Psoas muscle (tissue), 8 donors: ENCODE measurements at places on chromosomes 3 and 15.
A peak's percentile ranks its signal among the peaks of the same experiment; 100 is the strongest.

DNA sequence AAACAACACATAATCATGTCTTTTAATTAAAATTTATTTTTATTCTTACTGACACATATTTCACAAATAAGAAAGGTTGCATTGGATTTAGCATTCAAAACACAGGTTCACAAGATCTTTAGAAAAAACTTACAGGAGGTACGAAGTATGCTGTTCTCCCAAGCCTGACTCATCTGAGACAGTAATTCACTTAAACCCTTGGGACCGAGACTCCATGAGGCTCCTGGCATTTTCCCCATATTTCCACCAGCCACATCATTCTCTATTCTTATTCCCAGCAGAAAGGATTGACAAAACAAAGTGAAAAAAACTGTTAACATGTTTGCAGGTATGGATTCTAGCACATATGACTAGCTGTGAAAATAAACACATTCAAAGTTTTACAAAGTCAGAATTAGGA, 52.6 kb downstream of the CNTN3 start:
- DNase-seq = no peak

DNA sequence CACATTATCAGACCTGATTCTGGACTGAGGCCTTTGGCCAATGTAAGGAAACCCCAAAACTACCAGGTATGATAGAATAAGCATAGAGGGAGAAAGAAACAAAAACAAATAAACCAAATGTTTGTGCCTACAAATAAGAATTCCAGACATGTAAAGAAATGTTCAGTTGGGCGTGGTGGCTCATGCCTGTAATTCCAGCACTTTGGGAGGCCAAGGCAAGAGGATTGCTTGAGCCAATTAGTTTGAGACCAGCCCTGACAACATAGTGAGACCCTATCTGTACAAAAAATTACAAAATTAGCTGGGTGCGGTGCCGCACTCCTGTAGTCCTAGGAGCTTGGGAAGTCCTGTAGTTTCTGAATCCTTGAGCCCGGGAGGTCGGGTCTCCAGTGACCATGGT, 13.0 kb downstream of the TMEM202 start:
- no peak for DNase-seq

DNA sequence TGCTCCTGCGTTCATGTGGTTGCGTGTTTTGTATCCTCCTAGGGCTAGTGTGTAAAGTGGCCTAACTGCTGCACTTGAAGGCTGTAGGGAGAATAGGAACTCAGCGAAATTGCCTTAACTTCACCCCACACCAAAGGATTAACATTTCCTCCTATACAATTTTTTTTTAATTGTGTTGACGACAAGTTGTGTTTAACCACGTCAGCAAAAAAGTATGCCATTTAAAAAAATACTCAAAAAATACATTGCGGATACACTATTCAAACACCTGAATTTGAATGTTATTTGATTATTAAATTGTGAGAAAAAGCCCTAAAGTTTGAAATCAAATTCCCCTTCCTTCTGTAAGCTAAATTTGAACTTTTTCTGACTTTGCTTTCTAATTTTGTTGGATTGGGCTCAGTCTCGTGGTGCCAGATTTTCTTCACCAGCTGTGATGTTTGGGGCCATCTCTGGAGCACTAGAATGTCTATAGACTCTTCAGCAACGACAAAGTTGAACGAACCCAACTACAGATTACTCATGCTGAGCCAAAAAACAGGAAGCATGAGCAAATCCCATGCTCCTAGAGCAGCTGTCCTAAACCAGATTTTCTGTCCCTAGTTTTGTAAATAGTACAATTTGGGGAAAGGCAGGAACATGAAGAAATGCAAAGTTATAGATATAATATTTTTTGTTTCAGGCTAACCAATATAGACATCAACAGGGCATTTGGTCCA, 8.1 kb upstream of the SLC9A9 start:
- DNase-seq = no peak

- no peak for DNase-seq
These were observed 236.7 kb downstream of the ADAMTS17 start for GRCh38 chr15:100105101-100105500.

DNA sequence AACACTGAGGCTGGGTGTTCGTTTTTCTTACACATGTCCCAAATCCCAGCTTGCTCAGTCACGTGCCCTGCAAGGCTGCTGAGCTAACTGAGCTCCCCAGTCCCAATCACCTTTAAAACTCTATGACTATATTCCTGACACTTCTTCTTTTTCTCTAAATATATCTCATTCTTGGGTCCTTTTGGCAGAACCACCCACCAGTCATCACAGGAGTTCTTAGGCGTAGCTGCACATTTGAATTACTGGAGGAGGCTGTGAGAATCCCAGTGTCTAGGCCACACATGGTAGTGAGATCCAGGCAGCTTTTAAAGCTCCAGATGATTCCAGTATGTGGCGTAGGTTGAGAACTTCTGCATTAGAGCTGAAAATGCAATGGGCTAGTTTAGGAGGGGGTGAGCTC, 66.3 kb downstream of the ST8SIA2 start:
- no peak for DNase-seq

GRCh38 chr15:48388910-48389309, 57.7 kb downstream of the DUT start:
- DNase-seq = no peak

GRCh38 chr3:29057326-29057725, 223.5 kb upstream of the RBMS3 start:
- no peak for DNase-seq

- DNase-seq = no peak
These were observed 303.4 kb upstream of the MME start for GRCh38 chr3:154776549-154777225.

GRCh38 chr3:194744826-194745225, 59.1 kb downstream of the FAM43A start:
- no peak for DNase-seq

- no peak for DNase-seq
These were observed 81.3 kb upstream of the ATP10A start for GRCh38 chr15:25944386-25944785.

DNA sequence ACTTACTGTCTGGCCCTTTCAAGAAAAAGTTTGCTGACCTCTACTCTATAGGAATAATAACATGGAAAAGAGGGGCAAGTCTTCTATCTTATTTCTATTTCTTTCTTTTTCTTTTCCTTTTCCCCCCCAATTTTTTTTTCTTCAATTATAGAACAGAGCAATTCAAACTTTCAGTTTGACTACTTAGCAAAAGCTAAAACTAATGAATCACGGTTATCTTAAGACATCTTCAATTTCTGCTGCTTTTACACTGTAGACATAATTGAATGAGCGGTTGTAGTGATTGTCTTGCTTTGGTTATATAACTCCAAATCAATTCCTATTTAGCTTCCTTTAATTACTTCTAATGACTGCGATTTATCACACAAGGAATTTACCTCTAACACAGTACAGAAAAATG, 74.3 kb upstream of the P2RY1 start:
- no peak for DNase-seq

- DNase-seq = no peak
These were observed 293.6 kb downstream of the SHQ1 start for GRCh38 chr3:72554689-72555088.

- no peak for DNase-seq
These were observed 33.5 kb downstream of the FAM174B start for GRCh38 chr15:92621972-92622533.

DNA sequence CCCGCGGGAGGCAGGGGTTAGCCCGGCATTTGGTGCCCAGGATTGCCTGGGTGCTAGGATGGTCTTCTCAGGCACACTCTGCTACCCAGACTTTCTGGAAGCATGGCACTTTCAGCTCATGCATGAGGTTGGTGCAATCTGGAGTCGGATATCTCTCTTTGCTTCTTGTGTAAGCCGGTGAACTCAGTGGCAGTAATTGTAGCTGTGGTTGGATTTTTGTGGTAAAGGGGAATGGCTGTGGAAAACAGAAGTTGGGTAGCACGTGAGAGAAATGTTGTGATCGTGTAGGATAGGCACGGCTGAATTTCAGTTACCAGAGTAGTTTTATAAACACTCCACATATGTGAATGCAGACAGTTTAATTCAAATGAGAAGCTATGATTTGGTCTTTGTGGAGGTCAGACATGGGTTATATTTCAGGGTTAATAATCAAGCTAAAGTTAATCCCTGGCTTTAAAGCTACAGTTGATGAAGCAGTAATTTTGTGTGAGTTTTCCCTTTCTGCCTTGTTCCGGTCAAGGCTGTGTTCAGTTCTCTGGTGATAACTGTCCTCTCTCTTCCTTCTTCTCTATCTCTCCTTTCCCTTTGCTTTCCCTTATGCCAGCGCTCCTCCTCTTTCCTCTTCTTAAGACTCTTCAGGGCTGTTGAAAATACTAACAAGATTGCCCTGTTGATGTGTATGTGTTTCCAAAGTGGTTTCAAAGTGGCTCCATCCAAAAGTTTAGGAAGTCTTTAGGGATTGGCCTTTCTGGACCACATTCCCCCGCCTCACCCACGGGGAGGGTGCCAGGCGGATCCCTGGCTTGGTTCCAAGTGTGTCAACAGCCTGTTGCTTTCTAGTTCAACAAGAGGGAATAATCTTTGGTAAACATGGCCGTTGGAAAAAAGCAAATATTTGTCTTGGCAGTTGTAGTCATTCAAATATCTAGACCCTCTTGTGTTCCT, 404.6 kb upstream of the C2CD4B start:
- DNase-seq = peak; percentile 88
